ENCODE measurements at places on chromosomes 6 and 20.

DNA sequence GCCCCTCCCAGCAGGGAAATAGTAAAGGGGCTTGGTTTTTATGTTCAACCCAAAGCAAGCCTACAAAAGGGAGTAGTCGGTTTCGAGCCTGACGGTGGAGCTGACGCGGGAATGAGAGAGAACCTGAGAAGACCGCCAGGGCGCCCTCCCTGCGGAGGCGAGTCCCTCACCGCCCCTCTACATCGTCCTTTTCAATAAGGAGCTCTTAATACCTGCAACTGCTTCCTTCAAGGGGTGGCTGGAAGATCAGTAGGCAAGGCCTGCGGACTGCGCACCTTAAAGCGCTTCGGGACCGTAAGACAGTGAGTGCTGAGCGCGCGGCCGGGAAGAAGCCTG, 709 bp upstream of the ZNF76 start:
- no peak for DNase-seq

DNA sequence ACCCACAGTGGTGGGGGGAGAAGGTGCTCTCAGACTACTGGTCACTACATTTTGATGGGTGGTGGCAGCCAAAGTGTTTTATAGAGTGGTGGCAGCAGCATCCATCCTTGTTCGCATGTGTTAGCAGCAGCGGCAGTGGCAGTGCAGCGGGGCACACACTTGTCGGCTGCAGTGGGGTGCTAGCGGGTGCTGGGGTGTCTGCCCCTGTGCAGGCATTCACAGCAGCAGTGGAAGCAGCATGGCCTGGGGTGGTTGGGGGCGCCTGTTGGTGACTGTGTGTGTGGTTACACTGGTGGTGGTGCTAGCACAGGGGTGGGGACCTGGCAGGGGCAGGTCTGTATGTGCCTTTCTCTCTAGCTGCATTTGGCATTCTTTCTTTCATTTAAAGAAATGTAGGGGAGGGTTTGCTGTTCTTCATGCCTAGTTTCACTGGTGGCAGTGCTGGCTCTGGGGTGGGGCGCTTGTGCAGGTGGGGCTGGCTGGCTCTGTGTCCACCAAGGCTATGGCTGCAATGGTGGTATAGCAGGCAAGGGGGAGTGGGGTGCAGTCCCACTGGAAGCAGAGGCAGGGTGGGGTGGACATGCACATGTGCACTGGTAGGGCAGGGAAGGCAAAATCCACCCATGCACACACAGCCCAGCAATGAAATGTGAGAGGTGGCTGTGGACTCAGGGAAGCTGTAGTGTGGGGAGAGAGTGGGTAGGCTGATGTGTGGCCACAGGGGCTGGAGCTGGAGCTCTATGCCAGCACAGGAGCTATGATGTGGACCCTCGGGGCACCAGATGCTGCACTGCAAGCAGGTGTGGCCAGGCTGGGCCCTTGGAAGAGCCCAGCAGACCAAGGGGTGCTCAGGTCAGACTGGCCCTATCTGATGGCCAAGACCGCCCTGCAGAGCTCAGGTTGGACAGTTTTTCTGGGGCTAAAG, 173.3 kb downstream of the PRDM13 start:
- DNase-seq = no peak

DNA sequence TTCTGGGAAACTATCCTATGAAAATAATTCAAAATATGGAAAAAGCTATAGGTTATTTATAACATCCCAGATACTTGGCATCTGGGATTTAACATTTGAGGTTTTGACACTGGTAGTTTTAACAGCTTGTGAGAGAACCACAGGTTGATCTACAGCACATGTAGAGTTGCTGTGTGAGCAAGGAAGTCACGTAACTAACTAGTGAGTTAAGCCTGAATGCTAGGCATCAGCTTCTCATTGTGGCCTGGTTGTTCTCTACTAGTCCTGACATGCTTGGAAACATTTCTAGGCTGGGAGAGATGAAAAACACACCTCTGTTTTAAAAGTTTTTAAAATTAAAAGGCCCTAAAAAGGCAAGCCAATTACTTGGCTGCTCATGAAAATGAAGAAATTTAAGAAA, 28.2 kb downstream of the ESF1 start:
- DNase-seq = no peak

DNA sequence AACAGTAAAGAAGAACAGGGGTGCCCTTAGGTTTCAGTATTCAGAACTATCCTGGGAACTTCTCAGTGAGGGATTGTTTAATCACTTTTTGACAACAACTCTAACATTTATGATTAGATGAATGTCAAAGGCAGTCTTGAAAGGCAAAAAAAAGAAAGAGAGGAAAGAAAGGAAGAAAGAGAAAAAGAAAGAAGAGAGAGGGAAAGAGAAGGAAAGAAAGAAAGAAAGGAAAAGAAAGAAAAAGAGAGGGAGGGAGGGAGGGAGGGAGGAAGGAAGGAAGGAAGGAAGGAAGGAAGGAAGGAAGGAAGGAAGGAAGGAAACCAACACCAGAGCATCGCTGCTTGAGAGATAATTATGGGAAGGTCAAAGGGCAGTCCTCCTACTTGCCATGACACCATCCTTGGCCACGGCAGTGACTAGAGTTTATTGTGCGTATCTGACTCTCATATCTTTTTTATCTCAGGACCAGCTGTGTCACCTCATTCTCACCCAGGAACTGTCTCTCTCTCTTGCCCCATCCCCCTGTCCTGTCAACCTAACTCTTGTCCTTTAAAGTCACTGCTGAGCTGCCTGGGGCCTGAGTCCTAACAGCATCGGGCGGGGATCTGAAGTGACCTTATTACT, 96.8 kb upstream of the ATXN1 start:
- DNase-seq = no peak

- no peak for DNase-seq
Measured at GRCh38 chr6:142700032-142700431, 244.9 kb downstream of the HIVEP2 start.

DNA sequence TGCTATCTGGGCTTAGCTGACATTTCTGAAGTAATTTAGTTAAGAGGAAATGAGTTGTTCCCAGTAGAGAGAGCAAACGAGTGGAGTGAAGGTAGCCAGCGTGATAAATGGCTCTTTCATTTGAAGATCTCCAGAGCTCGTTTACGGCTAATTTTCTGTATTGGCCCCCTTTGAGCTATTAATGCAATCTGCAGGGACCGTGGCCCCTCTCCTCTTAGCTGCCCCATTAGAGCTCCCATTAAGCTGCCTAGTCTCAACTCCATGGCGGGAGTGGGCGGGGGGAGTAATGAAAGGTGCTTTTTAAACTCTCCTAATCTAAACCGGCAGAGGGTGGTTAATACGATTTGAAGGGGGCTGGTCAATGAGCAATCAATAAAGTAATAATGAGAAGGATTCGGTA, 12.5 kb downstream of the TFAP2B start:
- no peak for DNase-seq

DNA sequence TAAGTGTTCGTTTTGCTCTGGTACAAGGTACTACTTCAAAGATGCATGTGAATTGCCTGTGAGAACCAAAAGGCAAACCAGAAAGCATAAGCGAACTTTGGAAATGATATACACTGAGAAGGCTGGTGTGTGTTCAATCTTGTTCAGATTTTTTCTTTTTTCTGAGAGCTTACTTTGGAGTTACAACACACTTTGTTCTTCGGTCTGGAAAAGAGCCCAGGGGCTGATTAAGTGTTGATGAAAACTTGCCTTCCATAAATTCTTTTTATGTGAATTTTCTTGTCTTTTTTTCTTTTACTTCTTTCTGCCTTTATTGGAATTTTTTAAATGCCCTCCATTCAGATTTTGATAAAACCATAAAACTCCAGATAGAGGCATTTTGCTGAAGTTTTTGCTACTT, 395.1 kb upstream of the SASH1 start:
- no peak for DNase-seq

GRCh38 chr20:21534453-21534852, 20.6 kb upstream of the NKX2-2 start:
- no peak for DNase-seq

DNA sequence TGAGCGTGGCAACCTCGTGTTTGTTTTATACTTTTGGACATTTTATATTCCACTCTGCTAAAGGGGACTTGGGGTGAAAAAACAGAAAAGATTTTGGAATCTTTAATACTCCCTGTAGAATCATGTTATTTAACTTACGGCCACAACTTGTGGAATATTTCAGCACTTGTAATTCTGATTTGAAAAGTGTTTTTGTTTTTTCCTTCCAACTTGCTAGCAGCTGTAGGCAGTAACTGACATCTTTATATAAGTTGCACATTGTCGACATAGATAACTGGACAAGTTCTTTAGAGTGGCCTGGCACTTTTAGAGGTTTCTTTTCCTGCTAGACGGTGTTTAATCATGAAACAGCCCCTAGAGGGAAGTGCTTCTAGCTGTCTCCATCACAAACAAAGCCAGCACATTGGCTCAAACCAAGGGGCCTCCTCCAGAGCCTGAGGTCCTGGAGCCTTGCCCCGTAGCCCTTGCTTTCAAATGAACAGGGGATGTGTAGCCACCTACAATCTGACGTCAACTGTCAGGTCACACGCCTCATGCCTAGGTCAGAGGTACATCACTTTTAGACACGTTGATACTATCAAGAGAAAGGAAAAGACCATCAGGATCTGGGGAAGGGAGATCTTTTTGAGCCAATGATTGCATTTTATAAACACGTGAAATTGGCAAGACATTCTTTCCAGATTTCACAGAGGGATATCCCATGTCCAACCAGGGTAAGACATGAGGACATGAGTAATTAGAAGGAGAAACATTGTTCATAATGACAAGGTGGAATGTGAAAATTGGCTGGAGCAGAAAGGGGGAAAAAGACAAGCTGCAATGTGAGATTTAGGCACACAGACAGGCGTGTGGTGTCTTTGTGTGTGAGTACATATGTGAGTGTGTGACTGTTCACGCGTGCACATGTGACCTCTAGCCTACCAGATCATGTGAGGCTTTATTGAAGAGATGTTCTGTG, 92.1 kb downstream of the TXNDC5 start:
- no peak for DNase-seq

DNA sequence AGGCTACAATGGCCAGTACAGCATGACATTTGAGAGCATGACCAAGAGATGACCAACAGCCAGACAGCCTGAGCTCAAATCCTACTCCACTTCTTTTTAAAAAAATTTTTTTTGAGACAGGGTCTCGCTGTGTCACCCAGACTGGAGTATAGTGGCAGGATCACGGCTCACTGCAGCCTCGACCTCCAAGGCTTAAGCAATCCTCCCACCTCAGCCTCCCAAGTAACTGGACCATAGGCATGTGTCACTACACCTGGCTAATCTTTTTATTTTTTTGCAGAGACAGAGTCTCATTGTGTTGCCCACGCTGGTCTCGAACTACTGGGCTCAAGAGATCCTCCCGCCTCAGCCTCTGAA, 42.9 kb downstream of the NOL4L start:
- DNase-seq = no peak

DNA sequence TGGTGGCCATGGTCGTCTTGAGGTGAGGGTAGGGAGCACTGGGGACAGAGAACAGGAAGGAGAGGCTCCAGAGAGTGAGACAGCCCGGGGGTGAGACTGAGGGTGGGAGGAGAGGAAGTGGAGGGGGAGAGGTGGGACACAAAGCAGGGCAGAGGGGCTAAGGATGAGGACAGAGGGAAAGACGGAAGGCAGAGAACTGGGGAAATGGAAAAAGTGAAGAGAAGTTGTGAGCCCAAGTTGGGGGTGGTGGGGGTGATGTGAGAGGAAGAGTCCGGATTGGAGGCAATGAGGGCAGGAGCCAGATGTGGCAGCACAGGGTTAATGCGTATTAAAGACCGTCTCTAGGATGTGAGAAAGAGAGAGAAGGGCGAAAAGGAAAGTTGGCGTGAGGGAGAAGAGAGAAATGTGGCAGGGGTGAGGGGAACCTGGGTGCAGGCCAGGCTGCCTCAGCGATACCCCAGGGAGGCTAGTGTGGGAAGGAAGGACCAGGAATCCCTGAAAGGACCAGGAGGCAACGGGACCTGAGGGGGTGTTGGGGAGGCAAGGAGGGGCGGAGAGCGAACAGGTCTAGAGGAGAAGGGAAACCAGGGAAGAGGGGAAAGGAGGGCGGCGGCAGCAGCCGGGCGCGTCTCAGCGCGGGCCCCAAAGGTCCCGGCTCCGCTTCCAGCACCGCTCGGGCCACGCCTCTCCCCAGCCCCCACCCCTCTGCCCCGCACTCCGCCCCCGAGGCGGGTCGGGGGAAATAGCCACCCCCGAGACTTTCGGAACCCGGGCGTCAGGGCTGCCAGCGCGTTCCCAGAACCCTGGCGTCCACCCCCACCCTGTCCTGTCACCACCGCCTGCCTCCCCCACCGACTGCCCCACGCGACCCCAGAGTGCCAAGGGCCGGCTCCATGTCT, at the start of gene PPP1R18:
PPP1R18 (minus strand) TSS at position 637 of the 899 bp plus-strand sequence; CDS start at position 10, 627 bp downstream.
- DNase-seq = peak; percentile 53

DNA sequence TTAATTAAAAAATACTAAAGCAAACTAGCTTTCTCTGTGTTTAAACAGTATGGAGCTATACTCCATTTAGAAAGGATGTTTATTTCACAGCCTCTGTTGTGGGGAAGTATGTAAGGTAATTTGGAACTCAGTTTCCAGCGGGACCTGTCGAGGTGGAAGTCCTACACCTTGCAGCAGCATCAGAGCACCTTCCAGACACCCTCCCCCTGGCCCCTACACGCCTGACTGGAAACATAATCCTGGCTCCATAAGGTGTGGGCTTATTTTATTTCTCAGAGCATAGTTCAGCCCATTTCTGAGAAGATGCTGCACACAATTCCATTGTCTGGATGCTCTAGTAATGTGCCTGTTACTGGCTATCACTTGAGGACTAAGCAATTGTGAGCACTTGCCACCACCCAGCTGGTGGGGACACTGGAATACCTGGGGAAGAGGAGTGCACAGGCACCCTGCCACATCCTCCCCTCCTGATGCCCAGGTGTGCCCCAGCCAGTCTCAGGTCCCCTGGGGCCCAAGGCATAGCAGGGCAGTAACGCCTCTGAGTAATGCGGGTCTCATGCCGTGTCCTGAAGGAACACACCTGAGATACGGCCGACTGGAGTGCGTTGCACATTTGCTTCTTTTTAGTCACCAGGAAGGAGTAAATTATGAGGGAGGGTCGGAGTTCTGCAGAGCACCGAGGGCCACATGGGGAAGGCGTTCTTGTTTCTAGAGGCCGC, 556.5 kb downstream of the QKI start:
- no peak for DNase-seq

GRCh38 chr20:25389401-25389857, 1.2 kb downstream of the ABHD12 start:
- DNase-seq = peak; percentile 11

DNA sequence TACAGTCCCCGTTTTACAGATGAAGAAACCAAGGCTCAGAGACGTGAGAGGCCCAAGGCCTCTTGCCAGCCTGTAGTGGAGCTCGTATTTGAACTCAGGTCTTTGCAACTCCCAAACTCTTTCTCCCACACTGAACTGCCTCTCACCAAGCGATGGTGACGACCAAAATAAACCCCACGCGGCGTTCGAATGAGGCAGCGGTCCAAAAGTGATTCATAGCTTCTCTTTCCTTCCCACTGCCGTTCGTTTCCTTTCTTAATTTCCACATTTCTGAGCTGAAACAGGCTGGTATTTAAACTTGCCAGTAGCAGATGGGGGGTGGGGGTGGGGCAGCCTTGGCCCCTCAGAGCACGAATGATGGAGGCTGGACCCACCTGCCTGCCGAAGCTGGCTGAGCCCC, 252.9 kb upstream of the KCNG1 start:
- DNase-seq = no peak

DNA sequence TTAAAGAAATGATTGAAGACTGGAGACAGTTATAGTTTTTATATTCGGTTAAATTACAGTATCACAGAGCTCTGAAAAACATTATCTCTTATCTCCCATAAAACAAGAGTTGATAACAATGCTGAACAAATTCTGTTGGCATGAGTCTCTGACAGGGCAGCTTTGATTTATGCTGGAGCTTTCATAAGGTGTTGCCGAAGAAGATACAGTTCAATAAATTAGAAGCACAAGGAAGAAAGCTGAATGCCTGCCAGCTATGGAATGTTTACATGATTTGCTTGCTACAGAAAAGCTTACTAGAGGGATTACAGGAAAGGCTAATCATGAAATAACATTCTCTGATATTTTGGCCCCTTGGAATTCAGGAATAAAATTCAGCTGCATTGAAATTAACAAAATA, 431.9 kb upstream of the GJE1 start:
- DNase-seq = no peak

All from AML-193 (cell line).